Fibroblast of villous mesenchyme (primary cell): ENCODE measurements at places on chromosomes 7 and 10.

DNA sequence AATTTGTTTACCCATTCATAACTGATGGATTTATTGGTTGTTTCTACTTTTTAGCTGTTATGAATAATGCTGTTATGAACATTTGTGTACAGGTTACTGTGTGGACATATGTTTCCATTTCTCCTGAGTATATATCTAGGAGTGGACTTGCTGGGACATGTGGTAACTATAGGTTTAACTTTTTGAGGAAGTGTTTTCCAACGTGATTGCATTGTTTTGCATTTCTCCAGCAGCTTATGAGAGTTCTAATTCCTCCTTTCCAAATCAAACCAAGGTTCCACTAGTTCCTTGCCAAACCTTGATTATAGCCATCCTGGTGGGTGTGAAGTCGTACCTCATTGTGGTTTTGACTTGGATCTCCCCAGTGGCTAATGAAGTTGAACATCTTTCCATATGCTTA, 2.6 kb upstream of the PRF1 start:
- DNase-seq, result no peak

DNA sequence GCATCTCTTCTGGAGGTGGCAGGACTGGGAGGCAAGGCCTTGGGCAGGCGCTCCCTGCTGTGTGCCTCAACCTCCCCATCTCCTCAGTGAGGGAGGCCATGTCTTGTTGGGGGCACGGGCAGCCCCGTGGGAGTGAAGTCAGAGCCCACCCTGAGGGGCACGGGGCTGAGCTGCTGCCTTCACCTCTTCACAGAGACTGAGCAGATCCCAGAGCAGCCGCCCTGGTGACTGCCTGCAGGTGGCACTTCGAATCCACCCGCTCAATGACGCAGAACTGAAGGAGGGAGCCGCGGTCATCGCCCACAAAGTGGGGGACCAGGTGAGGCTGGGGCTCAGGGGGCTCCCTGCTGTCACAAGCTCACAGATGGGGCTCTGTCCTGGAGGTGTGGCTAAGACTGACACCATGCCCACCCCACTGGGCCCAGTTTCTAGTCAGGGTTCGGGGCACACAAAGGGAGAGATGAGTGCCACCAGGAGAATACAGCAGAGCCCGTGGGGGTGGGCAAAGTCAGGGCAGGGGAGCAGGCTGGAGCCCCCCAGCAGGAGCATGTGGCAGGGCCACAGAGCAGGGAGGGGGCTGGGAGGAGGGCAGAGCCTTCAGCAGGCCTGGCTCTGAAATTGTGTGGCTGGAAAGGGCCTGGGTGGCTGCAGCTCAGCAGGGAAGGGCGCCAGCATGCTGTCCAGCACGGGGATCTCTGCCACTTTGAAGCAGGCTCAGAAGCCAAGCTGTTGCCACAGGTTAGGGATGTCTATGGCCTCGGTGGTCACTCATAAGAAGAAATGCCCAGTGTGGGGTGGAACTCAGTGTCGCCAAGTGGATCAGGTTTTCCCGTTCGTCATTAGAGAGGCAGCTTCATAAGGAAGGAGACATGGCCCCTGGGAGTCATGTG, 18.8 kb upstream of the CHST12 start:
- DNase-seq, result no peak

GRCh38 chr7:92722541-92722940, 113.8 kb downstream of the CDK6 start:
- DNase-seq, result no peak

DNA sequence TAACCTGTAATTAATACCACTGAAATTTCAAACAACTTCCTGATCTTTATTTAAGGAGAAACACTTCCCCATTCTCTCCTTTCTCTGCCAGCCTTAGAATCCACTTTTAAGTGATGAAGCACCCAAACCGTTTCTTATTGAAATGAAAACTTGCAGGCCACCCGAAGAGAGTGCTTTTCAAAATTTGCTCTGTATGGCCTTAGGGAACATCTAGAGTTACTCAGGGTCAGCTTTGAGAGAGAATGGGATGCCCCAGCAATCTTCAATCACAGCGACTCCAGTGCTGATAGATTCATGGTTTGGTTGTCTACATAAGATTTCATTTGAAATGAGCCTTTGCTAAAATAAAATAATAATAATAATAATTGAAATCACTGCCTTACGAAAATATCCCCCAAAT, 323.1 kb downstream of the PCLO start:
- DNase-seq, result no peak

GRCh38 chr10:3935933-3936359, 150.9 kb upstream of the KLF6 start:
- DNase-seq, result peak; percentile 36

GRCh38 chr10:994836-995558, 6.8 kb downstream of the GTPBP4 start:
- no peak for DNase-seq

DNA sequence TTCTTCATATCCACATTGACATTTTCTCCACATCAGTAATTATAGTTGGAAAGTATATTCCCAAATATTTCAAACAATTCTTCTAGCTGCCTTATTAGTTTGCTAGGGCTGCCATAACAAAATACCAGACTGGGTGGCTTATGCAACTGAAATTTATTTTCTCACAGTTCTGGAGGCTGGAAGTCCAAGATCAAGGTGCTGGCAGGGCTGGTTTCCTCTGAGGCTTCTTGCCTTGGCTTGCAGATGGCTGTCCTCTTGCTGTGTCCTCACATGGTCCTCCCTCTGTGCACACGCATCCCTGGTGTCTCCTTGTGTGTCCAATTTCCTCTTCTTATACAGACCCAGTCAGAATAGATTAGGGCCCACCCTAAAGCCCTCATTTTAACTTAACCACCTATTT, 34.5 kb downstream of the DOCK4 start:
- no peak for DNase-seq

- DNase-seq, result no peak
Observed at GRCh38 chr10:12590675-12591659, 241.6 kb downstream of the CAMK1D start.

GRCh38 chr7:38903057-38903456, 5.9 kb downstream of the VPS41 start:
- DNase-seq, result no peak

DNA sequence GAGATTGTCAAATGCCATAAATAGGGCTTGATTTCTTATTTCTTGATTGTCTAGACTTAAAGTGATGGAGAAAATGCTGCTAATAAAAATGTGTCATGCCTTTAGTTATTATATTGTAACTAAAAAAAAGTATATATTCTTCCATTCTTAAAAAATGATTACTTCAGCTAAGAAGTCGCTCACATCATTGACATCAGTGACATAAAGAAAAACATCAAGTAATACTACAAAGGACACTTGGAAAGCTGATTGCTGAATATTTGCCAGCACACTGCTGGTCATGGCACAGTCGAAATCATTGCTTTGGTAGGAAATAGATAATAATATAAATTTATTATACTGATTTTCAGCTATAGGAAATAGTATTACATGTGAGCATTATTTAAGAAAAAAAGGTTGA, 62.6 kb downstream of the LOXL4 start:
- DNase-seq, result no peak

- no peak for DNase-seq
Observed at GRCh38 chr7:134561-135256, 57.7 kb upstream of the FAM20C start.

- DNase-seq, result no peak
Observed at GRCh38 chr7:20834656-20835055, 48.0 kb upstream of the SP8 start.

DNA sequence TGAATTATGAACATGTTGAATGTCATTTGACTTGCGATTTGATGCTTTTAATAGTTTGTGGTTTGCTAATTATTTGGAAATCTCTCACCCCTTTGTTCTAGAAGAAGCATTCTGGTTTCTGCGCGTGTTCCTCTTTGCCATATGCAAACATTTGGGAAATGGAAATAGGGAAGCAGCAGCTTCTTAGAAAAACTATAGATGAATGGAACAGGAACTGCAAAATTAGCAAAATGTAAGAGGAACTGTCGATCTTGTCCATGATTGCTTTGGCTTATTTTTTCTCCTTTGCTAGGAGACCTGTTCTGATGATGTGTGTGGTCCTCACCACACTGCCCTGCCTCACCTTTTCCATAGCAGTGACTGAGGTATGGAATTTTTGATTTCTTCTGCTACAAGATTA, 19.0 kb downstream of the TMEM236 start:
- no peak for DNase-seq

- DNase-seq, result no peak
Observed at GRCh38 chr7:88105231-88105630, 114.6 kb downstream of the SRI start.
